Nephron progenitor cell (in vitro differentiated cells): ENCODE measurements at places on chromosomes 11 and 22.

GRCh38 chr11:29159552-29160465 lies 857.0 kb downstream of the KCNA4 start:
- peak; percentile 50 for DNase-seq

- no peak for DNase-seq
Measured at GRCh38 chr22:24582056-24582814, 10.6 kb downstream of the LRRC75B start.

DNA sequence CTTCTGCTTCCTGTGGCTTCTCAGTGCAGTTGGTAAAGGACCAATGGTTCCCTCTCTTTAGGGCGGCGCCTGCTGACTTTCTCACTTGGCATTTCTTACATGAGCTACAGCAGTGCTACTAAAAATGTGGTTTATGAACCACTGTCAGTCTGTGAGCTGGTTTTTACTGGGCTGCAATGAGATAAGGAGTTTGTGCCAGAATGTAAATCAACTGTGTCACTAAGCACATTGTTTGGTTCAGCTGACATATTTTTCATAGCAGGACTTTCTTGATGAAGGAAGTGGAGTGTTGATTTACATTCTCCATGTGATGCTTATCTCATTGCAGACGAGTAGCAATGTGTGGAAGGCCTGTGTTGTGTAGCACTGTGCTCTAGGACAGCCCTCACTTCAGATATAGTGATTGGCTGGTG lies 463.3 kb downstream of the SOX6 start:
- no peak for DNase-seq

DNA sequence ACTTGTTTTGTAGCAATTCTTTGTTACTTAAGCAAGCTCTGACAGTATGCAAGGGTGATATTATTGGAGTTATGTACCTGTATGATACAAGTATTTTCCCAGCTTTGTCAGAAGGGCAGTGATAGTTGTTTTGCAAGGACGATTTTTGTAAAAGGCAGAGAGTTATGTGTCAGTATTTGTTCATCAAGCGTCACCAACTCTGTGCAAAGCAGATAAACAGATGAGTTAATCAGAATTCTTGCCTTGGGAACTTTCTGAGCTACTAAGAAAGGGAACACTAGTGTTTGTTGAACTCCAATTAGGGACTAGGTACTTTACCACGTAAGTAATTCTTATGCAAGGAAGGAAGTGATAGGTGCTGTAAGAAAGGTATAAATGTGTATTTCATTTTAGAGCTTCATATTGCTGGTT lies 1.4 kb downstream of the USP47 start:
- DNase-seq: no peak

DNA sequence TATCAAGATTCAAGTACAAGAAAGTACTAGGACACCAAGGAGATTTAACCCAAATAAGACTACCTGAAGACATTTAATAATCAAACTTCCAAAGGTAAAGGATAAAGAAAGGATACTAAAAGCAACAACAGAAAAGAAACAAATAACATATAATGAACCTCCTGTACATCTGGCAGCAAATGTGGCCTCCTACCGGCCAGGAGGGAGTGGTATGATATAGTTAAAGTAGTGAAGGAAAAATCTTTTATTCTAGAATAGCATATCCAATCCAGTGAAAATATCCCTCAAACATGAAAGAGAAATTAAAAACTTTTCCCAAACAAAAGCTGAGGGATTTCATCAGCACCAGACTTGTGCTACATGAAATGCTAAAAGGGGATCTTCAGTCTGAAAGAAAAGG lies 104.7 kb upstream of the GUCY1A2 start:
- no peak for DNase-seq

DNA sequence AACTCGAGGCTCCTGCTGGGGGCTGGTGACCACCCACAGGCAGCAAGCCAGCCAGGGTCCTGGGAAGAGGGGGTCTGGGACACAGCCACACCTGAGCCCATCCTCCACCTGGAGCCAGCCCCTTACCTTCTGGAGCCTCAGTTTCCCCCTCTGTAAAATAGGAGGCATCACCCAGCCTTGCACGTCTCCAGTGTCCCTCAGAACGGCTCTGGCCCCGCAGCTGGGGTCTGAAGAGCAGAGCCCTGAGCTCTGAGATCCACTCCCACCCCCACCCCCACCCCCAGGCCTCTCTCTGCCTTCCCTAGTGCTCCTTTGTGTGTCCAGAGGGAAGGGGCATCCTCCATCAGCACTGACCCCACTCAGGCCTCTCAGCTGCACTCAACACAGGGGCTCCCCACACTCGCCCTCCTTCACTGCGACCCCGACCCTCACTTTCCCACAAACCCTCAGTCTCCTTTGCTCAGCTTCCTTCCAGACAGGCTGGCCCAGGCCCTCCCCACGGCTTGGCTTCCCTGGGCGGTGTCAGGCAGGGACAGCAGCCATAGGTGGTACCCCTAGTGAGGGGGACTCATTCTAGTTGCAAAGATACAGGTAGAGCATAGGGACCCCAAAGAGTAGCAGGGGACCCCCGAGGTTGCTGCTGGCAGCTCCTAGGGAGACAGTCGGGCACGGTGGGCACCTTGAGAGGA lies 33.3 kb upstream of the KCNQ1OT1 start:
- DNase-seq: no peak

DNA sequence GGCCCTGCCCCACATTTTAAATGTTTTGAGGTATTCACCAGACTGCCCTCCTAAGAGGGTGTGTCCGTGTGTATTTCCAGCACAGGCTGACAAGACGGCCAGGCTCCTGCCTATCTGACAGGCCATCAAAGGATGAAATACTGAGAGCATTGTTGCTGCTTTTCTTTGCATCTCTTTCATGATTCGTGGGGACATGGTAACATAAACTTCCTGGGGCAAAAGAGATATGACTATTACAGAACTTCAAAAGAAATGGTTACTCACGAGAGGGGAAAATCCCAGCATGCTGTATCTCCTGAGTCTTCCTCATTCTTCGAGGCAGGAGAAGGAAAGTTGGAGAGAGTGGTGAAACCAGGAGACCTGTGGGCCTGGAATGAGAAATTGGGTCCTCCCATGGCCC lies 10.3 kb upstream of the BIK start:
- no peak for DNase-seq

DNA sequence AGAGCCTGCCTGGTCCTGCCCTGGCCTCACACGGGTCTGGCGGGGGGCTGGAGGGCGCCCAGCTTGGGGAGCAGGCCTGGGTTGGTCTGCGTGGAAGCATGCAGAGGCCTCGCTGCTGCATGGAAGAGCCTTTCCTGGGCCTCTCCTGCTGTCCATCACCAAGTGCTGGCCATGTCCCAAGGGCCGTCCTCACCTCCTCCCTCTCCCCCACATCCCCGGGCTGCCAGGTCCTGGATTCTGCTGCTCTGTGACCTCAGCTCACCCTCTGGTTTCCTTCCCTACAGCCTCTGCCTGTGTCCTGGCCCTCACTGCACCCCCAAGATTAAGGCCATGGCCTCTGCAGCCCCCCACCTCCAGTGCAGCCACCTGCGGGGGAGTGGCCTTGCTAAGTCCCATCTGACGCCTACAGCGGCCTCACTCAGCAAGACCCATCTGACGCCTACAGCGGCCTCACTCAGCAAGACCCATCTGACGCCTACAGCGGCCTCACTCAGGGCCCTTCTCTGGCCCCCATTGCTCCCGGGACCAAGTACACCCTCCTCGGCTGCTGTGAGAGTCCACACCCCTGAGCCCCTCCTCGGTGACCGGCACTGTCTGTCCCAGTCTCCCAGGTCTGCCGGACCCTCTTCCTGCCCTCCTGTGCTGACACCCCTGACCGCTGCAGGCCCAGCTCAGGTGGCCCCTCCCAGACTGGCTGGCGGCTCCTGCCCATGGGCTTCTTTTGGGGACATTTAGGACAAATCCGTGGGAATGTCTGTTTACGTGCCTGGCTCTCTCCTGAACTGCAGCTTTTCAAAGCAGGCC lies 119.5 kb upstream of the B3GAT1 start:
- DNase-seq: no peak

GRCh38 chr11:72084076-72084475 lies 3.4 kb downstream of the LRRC51 start:
- DNase-seq: no peak

- no peak for DNase-seq
Measured at GRCh38 chr22:30208631-30209603, 37.6 kb downstream of the LIF start.
